ENCODE measurements at places on chromosomes 11 and 22. TPM values are rescaled to one million over a fixed set of nuclear protein-coding genes. Genes with fewer than 3 reads are reported as not detected.

The SLC22A9 gene
- total RNA-seq: not detected

The CDCA5 gene
- 0.81 TPM for total RNA-seq

The HEPACAM gene
- 0.07 TPM for total RNA-seq

The TMEM86A gene
- total RNA-seq: 5.3 TPM

The SMC1B gene
- total RNA-seq: not detected

The OR8B12 gene
- total RNA-seq: not detected

The PLAAT2 gene
- not detected for total RNA-seq

The CNTF gene
- total RNA-seq: 1.3 TPM

The OR8G1 gene
- not detected for total RNA-seq

The NLRP14 gene
- not detected for total RNA-seq

The SPDYC gene
- not detected for total RNA-seq

The ESAM gene
- 111 TPM for total RNA-seq

The SMIM35 gene
- not detected for total RNA-seq

The FBLN1 gene
- 34.5 TPM for total RNA-seq

The KCNQ1OT1 gene
- total RNA-seq: 0.35 TPM

The NCR3LG1 gene
- total RNA-seq: 1.4 TPM

The OR2D2 gene
- total RNA-seq: not detected

The KIF18A gene
- 0.23 TPM for total RNA-seq

The CRYBB3 gene
- total RNA-seq: not detected

The C1QTNF4 gene
- 0.45 TPM for total RNA-seq

The TRPM5 gene
- total RNA-seq: not detected

The PRG3 gene
- total RNA-seq: not detected

The KRTAP5-9 gene
- total RNA-seq: not detected

The SAA2 gene
- not detected for total RNA-seq

The METTL15 gene
- 10.2 TPM for total RNA-seq

The OR10A3 gene
- total RNA-seq: not detected

The MOGAT2 gene
- total RNA-seq: not detected

The APOL3 gene
- 103 TPM for total RNA-seq

The OR2AT4 gene
- not detected for total RNA-seq

The BTG4 gene
- not detected for total RNA-seq

The MUC15 gene
- not detected for total RNA-seq

The BARX2 gene
- not detected for total RNA-seq

The IL17REL gene
- not detected for total RNA-seq

The SLC37A2 gene
- 3.1 TPM for total RNA-seq

All from heart left ventricle (tissue), 16 donors.